ENCODE measurements at places on chromosomes 7 and 10.

DNA sequence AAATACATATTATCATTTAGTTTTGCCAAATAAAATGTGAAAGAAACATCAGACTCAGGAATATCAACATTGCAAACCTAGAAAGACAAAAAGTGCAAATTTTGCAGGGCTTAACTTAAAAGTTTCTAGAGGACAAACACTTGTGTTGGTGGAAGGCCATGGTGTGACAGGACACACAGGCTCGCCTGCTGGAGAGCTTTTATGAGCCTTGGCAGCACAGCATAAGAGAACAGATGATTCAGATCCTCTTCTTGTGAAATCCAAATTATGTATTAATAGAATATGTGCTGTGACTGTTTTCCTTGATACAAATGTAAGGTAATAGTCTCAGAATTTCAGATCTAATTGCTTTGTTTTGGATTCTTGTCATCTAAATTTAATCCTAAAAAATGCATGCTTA lies 72.9 kb upstream of the ABCB5 start:
- no peak for DNase-seq

DNA sequence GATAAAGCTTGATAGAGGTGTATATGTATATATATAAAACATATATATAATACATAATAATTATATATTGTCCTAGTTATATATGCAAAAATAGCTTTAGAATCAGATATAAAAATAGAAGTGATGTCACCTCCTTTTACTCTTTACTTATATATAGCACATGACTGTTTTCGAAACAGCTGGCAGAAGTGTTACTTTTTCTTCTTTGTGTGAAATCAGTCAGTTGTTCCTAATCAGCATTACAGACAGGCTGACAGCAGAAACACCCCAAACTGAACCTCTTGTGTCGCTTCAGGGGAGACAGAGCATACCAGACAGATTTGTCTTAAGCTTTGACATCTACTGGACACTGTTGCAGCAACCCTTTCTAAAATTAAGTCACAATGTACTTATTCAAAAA lies 684.9 kb upstream of the CELF2 start:
- DNase-seq, result no peak

- peak; percentile 39 for DNase-seq
Measured at GRCh38 chr7:92834507-92835260, 1.7 kb downstream of the CDK6 start.

GRCh38 chr10:131821378-131822012 lies 79.3 kb upstream of the PPP2R2D start:
- no peak for DNase-seq

DNA sequence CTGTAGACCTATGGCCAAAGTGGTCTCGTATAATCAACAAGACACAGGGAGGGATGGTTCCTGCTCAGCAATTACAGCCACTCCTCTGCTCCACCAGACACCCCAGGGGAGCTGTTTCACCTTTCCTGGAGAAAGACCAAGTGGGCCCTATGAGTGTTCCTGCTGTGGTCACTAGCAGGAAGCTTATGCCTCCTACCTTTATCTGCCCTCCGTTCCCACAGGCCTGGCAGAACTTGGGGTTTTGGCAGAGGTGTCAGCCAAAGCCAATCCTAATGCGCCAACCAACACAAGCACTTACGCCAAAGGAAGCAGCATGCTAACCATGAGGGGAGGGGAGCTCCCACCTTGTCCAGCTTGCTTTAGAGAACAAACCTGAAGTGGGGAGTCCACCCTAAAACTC lies 31.2 kb downstream of the XPNPEP1 start:
- no peak for DNase-seq

- no peak for DNase-seq
Measured at GRCh38 chr7:25897261-25897782, 254.7 kb upstream of the NFE2L3 start.

DNA sequence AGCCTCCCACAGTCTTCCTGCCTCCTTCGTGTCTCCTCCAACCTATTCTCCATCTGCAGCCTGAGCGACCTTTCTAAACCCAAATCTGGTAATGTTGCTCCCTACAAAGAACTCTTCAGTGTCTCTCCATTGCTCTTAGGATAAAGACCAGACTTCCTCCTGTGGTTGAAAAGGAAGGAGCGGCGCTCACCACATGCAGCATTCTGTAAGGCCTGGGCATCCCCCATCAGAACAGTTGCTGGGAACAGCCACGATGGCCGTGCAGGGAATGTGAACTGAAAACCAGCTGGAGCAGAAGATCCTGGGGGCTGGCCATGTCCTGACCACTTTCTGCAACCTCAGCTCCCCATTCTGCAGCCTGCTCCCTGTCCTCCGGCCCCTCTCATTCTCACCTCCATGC lies 237.8 kb upstream of the ZMIZ1 start:
- no peak for DNase-seq

DNA sequence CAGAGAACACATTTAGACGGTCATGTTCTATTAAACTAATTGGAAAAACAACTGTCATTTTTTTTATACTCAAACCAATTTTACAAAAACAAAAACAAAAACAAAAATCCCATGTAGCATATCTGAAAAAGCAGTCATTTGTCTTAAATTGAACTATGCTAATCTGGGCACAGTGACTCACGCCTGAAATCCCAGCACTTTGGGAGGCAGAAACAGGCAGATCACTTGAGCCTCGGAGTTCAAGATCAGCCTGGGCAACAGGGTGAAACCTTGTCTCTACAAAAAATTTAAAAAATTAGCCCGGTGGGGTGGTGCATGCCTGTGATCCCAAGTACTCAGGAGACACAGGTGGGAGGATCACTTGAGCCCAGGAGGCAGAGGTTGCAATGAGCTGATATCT lies 253.4 kb downstream of the DOCK4 start:
- no peak for DNase-seq

GRCh38 chr7:98423043-98423442 lies 22.2 kb upstream of the BAIAP2L1 start:
- DNase-seq, result peak; percentile 30

GRCh38 chr7:129783584-129783919 lies 169.2 kb downstream of the UBE2H start:
- DNase-seq, result no peak

DNA sequence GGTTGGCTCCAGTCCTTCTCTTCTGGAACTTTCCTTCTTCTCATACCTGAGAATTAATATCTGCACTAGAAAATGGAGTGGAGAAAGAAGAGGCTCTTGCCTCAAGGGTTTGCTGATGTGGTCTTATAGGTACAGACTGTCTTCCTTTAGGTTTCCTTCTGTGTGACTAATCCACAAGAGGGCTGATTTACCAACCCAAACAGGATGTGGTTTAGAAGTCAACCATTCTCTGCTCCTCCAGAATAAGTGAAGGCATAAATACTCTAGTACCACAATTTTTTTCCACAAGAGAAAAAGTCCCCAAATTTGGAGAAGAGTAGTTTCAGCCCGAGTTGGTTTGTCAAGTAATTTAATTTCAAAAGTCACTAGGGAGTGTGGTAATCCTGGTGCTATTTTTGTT lies 85.8 kb downstream of the NRP1 start:
- DNase-seq, result peak; percentile 67

- DNase-seq, result no peak
Measured at GRCh38 chr10:6995341-6995740, 415.3 kb upstream of the PRKCQ start.

DNA sequence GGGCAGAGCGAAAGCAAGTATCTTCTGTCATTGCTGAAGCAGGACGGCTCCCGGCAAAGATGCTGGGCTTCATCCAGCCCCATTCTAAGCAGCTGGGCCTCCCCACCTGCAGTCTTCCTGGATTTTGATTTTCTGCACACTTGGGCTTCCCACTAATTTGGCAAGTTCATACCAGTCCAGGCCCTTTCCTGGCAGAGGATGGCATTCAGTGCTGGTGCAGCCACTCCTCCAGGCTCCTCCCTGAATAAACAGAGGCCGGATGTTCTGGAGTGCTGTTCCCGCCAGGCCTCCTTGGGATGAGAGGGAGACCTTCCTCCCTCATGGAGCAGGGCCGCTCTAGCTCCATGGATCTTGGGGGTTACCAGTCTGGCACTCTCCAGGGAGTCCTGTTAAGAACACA lies 3.4 kb downstream of the BAG3 start:
- no peak for DNase-seq

- DNase-seq, result no peak
Measured at GRCh38 chr10:106931159-106931852, 233.2 kb downstream of the SORCS1 start.

DNA sequence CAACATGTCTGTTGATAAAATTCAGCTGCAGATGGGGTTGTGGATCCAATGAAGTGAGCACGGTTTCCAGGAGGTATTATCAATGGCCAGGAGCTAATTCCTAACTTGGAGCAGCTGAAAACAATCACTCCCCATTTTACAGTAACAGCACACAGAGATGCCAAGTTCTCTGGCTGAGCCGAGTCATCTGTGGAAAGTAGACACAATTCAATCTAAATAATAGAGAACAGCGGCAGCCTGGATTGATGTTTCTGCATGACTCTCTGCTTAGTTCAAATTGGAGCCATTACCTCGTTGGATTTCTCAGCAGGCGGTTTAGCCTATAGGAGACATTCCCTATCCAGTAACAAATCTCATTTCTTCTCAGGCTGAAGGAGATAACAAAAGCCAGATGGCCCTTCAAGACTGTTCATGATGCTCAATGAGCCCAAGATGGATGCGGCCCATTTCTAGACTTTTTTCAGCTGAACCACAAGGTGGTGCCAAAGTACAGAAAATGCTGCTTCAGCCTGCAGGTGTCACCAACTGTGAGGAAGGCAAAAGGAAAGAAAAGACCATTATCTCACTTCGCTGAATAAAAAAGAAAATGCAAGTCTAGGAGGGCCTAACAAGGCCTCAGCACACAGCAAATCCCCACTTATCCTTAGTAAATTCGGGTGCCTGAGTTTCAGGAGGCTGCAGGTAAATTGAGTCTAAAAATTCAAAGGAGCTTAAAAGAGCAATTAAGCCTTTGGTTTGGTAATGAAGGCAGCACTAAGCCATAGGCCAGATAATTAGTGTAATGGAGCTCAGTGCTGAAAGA lies 83.7 kb downstream of the SLC16A9 start:
- peak; percentile 68 for DNase-seq

DNA sequence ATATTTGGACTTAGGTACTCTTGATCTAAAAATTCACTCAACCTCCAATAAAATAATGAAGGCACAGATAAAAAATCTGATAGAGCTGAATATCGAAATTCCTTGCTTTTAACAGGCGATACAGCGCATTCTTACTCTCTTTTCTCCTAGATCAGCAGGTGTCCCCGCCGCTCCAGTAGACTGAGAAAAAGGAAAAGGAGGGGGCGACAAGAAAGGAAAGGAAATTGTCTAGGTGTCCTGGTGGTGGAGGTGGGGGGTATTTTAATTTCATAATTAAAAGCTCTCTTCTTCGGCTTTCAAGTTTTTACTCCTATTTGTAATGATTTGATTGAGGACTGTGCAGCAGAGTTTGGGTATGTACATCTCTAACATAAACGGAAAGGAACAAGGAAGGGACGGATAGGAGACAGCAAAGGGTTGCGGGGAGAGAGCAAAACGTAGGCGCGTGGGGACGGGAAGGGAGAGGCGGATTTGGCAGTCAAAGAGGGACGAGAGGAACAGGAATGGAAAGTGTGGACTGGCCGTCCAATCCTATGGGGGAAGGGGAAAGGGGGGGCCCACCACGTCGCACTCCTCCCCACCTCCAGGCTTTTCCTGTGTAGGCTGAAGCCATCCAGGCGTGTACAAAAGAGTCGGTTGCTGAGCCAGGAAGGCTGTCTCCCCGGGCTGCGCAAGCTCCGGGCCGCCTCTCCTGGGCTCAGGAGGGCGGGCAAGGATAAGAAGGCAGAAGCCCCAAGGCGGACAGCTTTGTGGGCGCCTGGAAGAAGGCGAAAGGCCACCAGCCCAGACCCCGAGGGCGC lies 875 bp upstream of the HECTD2 start:
- DNase-seq, result peak; percentile 94

DNA sequence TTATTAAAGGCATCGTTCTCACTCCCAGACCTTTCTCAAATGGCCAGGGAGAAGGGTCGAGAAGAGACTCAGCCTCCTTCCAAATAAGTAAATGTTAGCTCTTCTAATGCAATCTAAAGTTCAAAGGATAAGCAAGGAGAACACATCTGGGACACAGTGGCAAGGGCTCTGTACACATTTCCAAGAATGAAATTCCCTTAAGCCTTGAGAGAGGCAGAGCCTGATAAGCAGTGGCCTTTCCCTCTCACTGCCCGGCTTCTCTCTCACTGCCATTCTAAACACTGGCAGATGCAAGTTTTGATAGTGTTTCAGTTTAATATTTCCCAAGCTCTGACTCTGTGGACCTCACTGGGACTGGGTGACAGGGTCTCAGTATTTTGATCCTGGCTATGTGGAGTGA lies 35.1 kb upstream of the EXOC4 start:
- no peak for DNase-seq

- no peak for DNase-seq
Measured at GRCh38 chr7:97005183-97006054, at the start of gene DLX6. TSS of gene DLX6 (plus strand) at chr7:97005553. CDS start at chr7:97005978, 425 bp downstream.

DNA sequence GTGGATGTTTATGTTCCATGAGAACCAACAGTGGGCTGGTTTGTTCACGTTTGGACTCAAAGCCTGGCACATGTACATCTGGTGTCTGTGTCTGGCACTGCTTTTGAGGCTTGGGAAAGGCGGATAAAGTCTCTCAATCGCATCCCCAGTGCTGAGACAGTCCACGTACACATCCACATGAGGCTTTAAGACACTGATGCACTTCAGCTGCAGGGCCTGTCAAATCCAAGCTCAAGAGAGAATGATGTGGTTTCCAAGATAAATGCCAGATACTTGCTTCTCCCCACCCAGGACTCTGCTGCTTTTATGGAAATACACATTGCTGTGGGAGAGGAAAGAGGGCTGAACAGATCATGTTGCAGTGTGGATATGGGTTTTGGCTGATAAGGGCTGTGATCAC lies 178.4 kb downstream of the ADARB2 start:
- no peak for DNase-seq

Measured in ACHN (cell line).